ENCODE measurements at places on chromosomes 5 and 9.

DNA sequence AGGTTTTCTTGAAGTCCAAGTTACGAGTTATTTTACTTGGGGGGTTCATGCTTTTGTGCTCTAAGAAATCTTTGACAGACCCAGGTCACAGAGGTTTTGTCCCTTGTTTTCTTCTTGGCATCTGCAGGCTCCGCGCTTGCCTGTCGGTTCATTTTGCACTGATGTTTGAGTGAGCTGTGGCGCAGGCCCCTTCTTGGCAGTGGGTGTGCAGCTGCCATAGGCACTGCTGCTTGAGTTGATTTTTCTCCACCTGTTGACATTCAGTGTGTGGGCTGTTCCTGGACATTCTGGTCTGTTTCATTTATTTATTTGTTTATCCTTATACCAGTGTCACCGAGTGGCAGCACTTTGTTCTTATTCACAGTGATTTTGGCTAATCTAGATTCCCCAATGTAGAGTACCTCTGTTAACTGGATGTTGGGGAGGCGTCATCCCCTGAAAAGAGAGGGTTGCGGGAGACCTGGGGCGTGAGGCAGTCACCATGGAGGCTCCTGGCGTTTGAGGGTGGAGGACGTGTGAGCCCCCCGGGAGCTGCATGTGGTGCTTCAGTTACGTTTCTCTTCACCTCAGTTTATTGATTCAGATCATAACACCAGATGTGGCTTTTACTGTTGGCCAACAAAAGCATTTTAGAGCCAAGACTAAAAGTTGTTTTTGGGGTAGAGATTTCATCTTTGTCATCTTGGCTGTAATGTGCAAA is 121.4 kb upstream of the CACNA1B start:
- DNase-seq, result no peak

DNA sequence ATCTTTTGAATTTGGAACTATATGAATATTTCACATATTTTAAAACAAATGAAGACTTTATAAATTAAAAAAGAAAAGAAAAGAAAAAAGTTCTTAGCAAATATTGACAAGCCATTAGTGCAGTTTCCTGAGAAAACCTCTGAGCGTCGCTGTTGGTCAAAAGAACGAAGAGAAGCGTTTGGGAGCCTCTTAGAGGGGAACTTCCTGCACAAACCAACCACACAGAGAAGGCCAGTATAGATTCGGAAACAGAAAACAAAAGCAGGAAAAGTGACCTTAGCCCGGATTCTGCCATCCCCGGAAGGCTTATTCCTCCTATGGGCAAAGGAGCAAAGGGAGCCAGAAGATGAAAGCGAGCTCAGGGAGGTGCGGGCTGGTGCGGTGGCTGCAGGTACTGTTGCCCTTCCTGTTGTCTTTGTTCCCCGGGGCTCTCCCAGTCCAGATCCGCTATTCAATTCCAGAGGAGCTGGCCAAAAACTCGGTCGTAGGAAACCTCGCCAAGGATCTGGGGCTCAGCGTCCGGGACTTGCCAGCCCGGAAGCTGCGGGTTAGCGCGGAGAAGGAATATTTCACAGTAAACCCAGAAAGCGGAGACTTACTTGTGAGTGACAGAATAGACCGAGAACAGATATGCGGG is at the start of gene PCDHGB2:
Gene PCDHGB2, plus strand, starts transcription at position 205 of the 637 bp plus-strand sequence. Its CDS starts 142 bp downstream, at position 347.
- DNase-seq, result no peak

DNA sequence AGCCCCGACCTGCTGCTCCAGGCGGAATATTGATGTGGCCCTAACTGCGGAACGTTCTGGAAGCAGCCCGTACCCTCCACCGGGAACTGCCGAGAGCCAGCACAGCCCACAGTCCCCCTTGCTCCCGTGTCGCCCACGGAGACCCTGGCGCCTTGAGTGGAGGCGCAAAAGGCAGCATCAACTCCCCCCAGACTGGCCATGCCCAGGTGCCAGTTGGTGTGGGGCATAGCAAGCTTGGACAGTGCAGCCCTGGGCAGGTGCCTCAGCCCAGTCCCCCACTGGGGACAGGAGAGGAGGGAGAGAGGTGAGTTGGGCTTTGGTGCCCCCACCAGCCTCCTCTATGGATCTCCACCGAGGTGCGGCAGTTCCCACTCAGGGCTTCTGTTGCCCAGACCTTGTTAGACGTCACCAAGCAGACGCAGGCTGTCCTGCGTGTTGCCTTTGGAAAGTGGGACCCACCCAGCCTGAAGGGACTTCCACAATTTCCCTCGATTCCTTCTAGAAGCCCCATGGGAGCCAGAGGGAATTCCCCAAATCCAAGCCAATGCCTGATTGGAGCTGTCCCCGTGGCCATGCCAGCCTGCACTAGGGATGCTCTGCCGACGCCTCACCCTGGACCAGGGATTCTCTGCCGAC is 19.8 kb upstream of the NRARP start:
- DNase-seq, result no peak

DNA sequence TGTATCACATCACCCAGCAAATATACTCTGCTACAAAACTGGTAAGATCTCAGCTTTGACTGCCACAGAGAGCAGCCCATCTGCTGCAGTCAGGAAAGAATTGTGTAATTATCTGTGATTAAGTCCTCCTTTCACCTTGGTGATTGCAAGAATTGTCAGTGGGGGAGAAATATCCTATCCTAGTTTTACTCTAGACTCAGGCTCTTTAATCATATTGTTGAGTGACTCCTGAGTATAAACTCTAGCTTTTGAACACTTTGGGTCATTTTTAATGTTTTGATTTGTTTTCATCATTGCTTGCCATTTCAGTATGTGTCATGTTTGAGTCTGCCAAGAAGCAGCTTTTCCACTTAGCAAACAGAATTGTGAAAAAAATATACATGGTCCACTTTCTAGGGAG is 32.1 kb downstream of the VCAN start:
- DNase-seq, result no peak

DNA sequence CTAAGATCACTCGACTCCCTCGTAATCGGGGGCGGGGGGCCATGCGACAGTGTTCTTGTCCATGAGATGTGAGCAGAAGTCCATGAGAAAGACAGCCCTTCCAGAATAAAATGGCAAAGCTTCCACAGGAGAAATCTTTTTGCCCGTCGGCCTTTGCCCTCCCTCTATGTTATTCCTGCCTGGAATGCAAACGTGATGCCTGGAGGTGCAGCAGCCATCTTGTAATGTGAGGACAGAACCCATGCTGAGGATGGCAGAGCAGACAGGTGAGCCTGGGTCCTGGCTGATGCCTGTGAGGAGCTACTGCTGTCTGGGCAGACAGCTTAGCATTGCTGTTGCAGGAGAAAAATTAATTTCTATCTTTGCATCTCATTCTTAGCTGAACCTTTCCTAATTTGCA is 17.2 kb downstream of the MED10 start:
- DNase-seq, result peak; percentile 41

- no peak for DNase-seq
Measured at GRCh38 chr9:90504486-90504885, 138.1 kb downstream of the DIRAS2 start.

- DNase-seq, result no peak
Measured at GRCh38 chr9:79300068-79300467, 271.7 kb upstream of the TLE4 start.

DNA sequence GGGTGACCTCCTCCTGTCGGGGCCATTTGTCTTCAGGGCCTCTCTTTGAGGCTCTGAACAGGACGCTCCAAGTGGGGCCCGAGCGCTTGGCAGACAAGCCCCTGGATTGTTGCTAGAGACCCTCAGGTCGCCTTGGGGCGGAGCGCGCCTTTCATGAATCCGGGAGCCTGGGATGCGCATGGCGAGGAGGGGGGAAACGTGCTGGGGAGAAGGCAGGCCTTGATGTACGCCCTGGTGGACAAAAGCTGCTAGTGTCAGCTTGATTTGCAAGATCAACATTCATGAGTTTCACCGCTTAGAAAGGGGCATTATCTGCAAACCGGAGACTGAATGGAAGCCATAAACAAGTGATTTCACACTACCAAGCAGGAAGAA is 226.3 kb downstream of the SMARCA2 start:
- no peak for DNase-seq

GRCh38 chr5:138366632-138367382 is 14.3 kb downstream of the KDM3B start:
- no peak for DNase-seq

GRCh38 chr5:58875599-58875998 is 292.7 kb downstream of the RAB3C start:
- no peak for DNase-seq

DNA sequence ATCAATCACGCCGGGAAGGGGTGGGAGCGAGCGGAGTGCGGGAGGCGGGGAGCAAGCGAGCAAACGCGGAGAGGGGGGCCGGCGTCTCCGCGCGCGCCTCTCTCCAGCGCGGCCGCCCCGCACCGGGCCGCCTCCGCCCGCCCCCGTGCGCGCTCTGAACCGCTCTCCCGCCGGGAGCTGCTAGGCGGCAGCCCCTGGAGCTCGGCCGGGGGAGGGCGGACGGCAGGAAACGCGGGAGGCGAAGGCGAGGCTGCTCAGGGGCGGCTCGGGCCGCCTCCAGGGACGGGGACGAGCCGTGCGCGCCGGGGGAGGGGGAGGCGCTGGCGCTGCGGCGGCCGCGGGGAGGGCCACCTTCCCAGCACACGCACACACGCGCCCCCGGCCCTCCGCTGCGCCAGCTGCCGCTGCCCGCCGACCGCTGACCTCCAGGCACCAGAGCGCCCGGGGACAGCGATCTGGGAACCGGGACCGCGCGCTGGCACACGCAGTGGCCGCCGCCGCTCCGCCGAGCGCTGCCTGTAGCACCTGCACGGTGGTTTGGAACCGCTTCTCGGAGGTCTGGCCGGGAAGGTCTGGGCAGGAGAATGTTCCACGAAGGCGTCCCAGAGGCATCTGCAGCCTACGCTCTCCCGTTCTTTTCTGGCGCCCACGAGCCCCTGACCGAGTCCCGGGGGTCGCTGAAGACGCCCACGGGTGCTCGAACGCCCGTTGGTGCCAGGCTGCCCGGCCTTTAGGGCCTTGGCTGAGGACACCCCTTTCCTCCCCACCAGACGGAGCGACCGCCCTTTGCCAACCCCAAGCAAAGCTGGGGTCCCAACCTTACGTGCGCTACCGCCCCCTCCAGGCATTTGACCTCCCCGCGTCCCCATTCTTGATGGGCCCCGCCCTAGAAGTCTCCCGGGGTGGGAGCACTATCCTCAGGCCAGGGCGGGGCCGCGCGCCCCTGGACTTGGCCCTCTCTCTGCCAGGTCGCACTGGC is at the start of gene GABBR2:
Gene GABBR2, minus strand, starts transcription at position 3 of the 979 bp plus-strand sequence. CDS start 198 bp downstream, outside the sequence.
- no peak for DNase-seq

DNA sequence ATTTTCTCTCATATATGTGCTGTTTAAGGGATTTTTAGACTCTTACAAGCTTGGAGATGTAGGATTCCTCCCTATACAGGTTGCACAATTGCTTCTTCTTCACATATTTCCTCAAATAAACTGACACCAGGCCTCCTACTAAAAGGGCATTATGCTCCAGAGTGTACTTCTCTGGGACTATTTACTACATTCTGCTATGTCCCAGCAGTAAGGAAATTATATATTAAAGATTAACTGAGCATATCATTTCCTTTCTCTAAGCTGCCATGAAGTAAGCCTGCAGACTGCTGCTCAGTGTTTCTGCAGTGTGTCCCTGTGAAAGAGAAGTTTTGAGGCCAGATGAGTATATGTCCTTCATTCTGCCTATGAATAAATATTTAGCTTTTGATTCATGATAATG is 356.9 kb upstream of the NUDT12 start:
- no peak for DNase-seq

GRCh38 chr9:126031116-126031515 is 283.9 kb downstream of the PBX3 start:
- DNase-seq, result no peak

DNA sequence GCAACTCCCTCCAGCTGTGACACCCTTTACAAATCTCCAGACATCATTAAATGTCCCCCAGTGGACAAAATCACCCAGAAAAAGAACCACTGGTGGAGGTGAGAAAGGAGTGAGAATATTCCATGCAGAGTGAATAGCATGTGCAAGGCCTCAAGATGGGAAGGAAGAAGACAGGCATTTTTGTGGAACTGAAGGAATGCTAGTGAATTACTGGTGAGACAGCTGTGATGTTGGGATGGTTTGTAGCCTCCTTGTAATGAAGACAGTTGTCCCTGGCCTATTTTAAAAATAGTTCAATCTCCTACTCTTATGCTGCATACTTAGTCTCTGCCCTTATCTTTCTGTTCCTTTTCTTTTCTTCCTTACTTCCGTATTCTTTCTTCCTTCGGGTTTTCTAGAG is 124.9 kb upstream of the RPS23 start:
- DNase-seq, result no peak

GRCh38 chr9:127561491-127562278 is 50.4 kb upstream of the STXBP1 start:
- peak; percentile 99 for DNase-seq

- DNase-seq, result no peak
Measured at GRCh38 chr5:160097991-160098390, 21.3 kb downstream of the PWWP2A start.

GRCh38 chr9:5122516-5122915 is 62.9 kb downstream of the INSL6 start:
- DNase-seq, result no peak

GRCh38 chr9:96522366-96522765 is 72.4 kb downstream of the HABP4 start:
- DNase-seq, result no peak

Data from SJSA1 (cell line).